Left ventricle myocardium inferior (tissue), 1 donor: ENCODE measurements at places on chromosomes 1 and 21.

DNA sequence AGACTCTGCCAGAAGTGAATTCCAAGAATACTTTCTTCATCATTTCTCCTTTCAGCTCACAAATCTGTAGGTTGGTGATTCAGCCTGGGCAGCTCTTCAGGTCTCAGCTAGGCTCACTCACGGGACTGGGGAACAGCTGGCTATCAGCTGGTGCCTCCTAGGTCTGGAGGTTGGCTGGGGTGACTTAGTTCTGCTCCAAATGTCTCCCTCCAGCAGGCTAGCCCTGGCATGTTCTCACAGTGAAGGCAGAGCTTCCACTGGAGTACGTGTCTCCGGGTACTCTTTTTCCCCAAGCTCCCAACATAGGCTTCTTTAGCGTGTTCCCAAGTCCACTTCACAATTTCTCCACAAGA lies 12.5 kb upstream of the VAMP4 start:
- DNase-seq: no peak

DNA sequence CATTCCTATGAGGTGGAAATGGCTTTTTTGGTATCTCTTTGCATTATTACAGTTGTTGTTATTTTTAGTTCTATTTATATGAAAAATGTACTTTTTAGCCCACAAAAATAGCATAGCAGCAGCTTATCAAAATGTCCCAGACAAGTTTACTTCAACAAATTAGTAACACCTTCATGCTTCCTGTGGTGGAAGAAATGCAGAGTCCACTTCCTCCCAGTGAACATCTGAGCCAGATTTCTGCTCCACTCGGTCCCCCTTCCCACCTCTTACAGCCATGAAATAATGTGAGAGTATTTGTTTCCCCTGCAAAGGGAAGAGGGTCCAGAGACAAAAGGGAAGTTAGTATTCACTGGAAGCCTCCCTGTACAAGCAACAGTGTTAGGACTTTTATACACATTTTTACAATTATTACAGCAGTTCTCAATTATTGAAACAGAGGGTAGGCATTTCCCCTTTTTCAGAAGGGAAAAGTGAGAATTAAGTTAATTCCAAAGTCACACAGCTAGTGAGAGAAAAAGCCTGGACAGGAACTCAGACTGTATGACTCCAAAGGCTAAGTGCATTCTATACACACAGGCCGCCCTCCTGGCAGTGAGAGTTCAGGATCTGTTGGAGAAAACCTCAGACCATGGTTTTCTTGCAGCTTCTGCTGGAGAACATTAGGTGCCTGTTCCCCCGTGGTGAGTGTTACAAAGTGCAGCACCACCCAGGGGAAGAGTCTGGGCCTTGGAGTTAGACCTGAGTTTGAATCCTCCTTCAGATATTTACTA lies 126.5 kb downstream of the PBX1 start:
- DNase-seq: no peak

DNA sequence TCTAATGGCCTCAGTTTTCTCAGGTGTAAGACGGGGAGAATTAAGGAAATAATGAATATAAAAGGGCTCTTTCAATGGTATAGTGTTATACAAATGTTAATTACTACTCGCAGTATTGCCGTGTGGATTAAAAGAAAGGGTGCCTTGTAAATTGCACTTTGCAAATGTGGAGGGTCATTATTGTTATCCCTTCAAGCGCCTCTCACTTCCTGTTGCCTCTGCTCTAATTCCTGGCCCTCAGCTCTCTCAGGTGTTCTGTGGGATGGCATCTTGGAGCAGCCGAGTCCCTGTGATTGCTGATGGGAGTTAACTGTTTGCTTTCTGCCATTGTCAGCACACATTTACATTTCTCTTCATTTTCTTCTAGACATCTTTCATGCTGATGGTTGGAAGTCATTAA lies 7.1 kb upstream of the S100A11 start:
- DNase-seq: no peak

DNA sequence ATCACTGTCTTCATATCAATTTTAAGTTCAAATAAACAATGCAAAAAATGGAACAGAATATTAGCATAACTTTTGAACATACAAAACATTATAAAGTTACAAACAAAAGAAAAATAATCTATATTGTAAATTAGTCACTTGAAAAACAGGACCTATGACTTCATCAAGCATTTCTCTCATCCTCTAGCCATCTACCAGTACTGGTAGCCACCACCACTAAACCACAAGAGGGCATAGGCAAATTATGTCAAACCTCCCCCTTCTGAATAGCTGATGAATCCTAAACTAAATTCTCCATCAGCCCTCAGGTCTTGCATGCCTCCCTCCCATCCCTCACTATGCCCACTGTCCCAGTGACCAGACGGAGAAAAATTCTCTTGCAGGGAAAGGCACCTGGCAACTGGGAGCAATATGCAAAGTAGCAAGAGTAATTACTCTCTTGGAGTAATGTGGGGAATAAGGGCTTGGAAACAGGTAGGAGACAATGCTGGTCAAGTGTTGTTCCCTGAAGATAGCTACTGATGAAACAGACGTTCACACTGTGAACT lies 37.1 kb downstream of the SSX2IP start:
- no peak for DNase-seq

DNA sequence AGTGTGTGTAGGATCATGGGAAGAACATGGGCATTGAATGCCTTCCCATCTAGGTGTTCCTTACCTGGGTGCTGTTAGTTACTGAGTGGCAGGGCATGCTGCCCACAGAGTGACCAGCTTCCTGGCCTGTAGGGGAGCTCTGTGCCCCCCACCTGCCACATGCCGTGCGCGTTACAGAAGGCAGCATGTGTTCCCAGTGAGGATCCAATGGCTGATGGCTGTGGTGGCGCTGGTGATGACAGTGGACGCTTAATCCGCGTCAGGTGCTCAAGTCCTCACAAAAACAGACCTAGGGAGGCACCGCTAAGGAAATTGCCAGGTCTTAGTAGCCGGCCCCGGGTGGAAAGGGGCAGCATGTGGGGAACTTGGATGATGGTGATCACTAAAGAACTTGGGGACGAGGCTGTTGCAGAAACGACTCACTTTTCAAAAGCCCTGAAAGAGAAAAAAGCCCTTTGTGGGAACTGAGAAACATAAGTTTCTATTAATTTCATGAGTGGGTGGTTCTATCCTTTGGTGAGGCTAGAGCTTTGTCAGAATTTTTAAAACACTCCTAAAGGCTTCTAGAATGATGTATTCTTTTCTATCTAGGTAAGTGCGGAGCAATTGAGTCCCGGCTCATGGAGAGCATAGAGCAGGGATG lies 93.2 kb downstream of the PRDM2 start:
- no peak for DNase-seq

- DNase-seq: no peak
Measured at GRCh38 chr1:12080156-12080555, 17.1 kb downstream of the TNFRSF8 start.
